ENCODE measurements at places on chromosomes 7 and 10.

DNA sequence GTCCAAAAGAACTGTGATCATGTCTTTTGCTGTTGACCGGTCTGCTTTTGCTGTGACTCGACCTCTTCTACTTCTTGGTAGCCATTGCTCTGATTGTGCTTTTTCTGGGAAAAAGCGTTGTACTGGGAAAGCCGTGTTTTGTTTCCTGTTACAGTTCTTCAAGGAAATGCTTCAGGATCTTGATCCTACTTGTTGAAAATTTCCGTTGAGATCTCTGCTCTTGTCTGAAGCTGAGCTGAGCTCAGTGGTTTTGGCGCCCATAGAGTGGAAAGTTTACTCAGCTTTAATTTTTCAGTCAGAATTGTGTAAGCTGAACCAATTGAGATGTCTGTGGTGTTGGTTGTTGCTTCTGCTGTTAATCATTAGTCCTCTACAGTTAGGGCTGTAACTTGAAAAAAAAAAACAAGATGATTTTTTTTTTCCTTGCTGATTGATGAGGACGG is 302.2 kb downstream of the CCDC3 start:
- peak; percentile 96 for DNase-seq

GRCh38 chr7:26420422-26421019 is 128.9 kb downstream of the SNX10 start:
- no peak for DNase-seq

DNA sequence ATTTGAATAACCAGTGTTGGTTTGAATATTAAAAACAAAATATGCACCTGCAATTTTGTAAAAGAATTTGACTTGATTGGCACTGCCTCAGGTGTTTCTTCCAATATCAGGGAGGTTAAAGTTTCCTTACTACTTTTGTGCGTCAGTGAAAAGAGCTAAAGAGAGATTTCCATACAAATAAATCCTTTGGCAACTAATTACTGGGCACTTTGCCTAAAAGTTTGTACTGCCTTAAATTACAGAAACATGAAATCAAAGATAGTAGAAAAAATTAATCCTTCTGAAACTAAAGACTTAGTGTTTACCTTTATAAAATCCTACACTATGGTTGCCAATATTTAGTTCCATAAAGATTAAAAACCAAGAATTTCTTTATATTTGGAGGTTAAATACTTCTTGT is 72.5 kb downstream of the DNAJB9 start:
- no peak for DNase-seq

DNA sequence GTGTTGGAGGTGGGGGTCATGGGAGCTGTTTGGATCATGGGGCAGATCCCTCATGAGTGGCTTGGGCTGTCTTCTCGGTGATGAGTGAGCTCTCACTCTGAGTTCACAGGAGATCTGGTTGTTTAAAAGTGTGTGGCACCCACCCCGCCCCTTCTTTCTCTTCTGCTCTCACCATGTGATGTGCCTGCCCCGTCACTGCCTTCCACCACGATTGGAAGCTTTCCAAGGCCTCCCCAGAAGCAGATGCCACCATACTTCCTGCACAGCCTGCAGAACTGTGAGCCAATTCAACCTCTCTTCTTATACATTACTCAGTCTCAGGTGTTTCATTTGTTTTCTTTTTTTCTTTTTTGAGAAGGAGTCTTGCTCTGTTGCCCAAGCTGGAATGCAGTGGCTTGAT is 170.0 kb downstream of the PTPN20 start:
- DNase-seq = no peak

- no peak for DNase-seq
Measured at GRCh38 chr10:3057946-3058345, 9.4 kb upstream of the PFKP start.

GRCh38 chr10:100826983-100827818 is 81.8 kb downstream of the PAX2 start:
- DNase-seq = no peak

- DNase-seq = no peak
Measured at GRCh38 chr7:142788303-142789289, 17.8 kb downstream of the PRSS2 start.

DNA sequence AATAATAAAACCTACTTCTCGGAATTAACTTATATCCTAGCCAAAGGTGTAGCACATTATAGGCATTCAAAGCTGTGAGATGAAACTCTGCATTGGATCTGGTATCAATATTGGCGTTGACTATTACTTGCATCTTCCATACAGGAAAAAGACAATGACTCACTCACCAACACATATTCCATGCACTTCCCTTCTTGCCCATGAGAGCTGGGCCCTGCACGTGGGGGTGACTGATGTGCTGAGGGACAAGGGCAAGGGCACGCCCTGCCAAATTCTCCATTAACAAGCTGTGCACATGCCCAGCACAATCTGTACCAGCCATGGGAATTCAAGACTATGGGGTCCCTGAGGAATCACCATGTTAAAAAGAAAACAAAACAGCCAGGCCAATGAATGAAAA is 188.1 kb upstream of the PDE1C start:
- DNase-seq = no peak

DNA sequence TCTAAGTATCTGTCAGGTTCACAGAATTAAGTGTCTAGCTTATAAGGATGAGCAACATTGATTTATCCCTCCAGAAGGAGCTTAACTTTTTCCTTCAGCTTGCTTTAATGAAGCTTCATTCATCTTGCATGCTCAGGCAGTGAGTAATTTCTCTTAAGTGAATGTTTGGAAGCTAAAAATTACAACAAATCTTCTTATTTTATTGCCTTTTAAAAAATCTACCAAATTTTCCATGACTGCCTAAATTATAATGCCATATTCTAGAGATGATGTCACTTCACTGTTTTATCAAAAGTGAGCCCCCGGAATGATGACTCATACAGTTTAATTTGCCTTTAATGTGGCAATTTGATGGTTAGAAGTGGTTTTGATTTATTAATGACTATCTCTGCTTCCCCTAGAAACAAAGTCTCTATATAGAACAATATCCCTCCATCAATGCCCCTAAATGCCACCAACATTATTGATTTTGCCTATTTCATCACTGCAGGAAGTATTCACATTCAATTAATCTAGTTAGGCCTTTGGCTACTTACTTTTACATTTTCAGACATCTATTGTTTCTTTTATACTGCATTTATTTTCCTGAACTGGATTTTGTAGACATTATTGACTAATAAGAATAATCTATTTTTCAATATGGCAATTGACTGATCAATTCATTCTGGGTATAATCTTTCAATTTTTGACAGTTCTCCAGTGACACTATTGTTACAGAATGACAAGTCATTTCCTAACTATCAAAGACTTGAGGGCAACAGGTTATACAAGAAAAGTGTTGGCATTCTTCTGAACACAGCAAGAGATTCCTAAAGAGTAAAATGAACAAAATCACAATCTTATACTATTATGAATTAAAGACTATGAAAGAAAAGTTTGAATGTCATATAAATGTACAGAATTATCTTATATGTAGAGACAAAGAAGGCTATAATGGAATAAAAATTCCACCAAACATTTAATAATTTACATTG is 139.3 kb upstream of the ODAD2 start:
- DNase-seq = no peak

DNA sequence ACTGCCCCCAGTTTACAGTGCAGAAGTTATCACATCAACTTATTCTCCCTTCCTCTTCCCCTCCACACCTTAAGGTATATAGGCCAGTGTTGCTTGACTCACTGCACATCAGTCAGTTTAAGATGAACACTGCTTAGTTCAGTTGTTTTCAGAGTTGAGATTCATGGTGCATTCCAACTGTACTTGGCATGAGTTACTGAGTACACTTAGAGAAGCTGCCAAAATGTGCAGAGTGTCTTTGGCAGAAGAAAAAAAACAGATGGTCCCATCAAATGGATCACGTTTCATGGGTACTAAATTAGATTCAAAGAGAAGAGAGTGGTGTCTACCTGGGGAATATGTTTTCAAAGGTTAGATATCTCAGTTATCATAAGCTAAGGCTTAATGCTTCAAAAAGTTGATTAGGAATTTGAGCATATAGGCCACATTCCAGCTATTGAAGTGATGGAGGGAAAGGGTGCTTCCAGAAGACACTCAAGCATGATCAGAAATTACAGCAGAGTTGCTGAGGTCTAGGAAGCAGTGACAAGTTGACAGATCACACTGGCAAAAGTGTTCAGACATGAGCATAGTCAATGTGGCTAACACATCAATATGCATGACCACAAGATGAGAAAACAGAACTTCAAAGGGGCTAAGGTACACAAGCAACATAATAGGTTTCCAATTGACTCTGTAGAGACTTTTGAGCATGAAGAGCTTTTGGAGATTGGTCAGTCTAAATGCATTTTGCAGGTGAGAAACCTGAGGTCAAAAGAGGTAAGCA is 579.2 kb upstream of the CELF2 start:
- no peak for DNase-seq

GRCh38 chr7:155402941-155403340 is 55.0 kb upstream of the EN2 start:
- no peak for DNase-seq
